Activated CD4-positive, alpha-beta memory T cell treated with anti-CD3 and anti-CD28 coated beads, Interleukin-2, amount 10 ng/mL, durations not matched to agents 7 days and 5 days (primary cell): ENCODE measurements at places on chromosomes 5 and 9.

GRCh38 chr9:137313326-137313936 lies 11.4 kb upstream of the NRARP start:
- DNase-seq: no peak

- no peak for DNase-seq
Observed at GRCh38 chr5:72951671-72952468, 4.0 kb upstream of the FCHO2 start.

- no peak for DNase-seq
Observed at GRCh38 chr5:145495196-145495595, 339.9 kb downstream of the PRELID2 start.

DNA sequence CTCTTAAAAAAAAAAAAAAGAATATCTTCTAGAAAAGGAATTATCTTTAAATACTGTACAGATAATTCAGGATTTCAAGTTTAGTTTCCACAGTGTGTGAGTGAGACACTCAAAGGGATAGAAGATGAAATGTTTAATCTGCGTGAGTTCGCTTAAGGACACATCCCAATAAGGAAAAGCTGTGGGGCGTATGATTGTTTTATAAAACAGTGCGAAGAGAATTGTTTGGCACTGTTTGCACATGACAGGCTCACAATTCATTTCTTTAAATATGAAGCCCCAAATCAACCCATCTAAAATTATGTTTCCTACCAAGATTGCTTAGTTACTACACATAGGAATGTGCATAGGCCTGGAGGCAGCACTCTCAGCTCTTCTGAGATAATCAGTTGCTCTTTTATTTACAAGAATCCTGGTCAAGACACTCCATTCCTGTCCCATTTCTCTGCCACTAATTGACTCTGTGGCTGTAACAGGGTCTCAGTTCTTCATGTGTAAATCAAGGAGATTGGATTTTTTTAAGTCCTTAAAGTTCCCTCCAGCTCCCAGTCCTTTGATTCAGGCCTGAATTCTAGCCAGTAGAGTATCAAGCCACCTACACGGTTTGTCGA lies 60.1 kb downstream of the BHMT start:
- no peak for DNase-seq

GRCh38 chr9:105357937-105358336 lies 89.9 kb upstream of the FSD1L start:
- no peak for DNase-seq

DNA sequence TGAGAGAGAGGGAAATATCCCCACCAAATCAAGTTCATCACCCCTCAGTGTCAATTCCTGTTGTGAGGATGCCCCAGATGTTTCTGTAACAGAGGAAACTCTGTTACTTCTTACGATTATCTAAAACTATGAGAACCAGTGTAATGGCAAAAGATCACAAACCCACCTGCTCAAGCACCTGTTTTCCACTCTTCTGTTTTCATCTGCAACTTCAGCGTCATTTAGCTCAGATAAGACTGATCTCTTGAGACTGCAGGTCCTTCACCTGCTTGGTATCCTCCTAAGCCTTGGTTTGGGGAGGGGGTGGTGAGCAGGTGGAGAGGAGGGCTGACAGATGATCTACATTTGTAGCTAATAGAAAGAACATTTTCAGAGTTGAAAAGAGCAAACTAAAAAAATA lies 229.3 kb downstream of the SLF1 start:
- DNase-seq: no peak
